ENCODE measurements at places on chromosomes 2 and 18.

GRCh38 chr18:79339094-79339908, 56.4 kb upstream of the NFATC1 start:
- H3K27ac ChIP-seq = no peak overlapping the region
- H3K27me3 ChIP-seq = no peaks in the 10 kb centered on the region
- peaks cover 15% of the 10 kb centered on the region for H3K36me3 ChIP-seq
- no peak for DNase-seq
- no peaks in the 10 kb centered on the region for H3K4me1 ChIP-seq

GRCh38 chr18:53038608-53039007, 698.6 kb downstream of the DCC start:
- DNase-seq = no peak
- no peaks in the 10 kb centered on the region for H3K4me1 ChIP-seq
- no peak overlapping the region for H3K4me3 ChIP-seq

- DNase-seq = no peak
- H3K4me3 ChIP-seq = no peak overlapping the region
- H3K4me1 ChIP-seq = no peaks in the 10 kb centered on the region
- no peaks in the 10 kb centered on the region for H3K27me3 ChIP-seq
- H3K27ac ChIP-seq = no peak overlapping the region
- no peaks in the 10 kb centered on the region for H3K36me3 ChIP-seq
These were observed 103.8 kb upstream of the SMIM21 start for GRCh38 chr18:75531212-75531850.

GRCh38 chr2:47568164-47568850, 165.4 kb downstream of the MSH2 start:
- H3K4me1 ChIP-seq = peaks cover 5% of the 10 kb centered on the region
- H3K36me3 ChIP-seq = no peaks in the 10 kb centered on the region
- no peak overlapping the region for H3K4me3 ChIP-seq
- H3K27me3 ChIP-seq = peaks cover 58% of the 10 kb centered on the region
- no peak for DNase-seq

DNA sequence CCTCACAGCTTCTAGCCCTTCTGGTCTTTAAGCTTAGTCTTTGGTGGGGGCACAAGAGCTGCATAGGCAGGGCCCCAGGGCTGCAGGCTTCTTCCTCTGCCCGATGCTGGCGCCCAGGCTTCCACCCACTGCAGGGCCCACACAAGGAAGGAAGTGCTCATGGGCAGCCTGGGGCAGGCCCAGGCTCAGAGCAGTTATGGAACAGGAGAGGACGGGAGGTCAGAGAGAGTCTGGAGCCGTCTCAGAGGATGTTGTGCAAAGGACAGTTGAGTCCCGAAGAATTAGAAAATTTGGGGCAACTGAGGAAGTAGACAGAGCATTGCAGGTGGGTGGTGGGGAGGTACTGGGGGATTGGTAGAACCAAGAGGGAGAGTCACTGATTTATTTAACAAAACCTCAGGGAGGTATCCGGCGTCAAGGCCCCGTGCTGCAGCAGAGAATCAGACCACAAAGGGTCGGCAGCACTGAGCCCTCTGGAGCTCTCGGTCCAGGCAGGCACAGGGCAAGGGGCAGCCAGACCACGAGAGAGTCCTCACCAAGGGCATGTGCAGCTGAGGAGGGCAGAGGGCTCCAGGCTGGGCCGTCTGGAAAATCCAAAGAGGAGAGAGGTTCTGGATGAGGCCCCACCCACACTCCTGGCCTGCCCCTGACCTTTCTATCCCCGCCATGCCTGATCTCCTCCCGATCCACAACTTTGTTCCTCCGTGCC, 110.8 kb upstream of the GLI2 start:
- H3K27me3 ChIP-seq = no peaks in the 10 kb centered on the region
- H3K4me1 ChIP-seq = no peaks in the 10 kb centered on the region
- H3K4me3 ChIP-seq = no peak overlapping the region
- no peaks in the 10 kb centered on the region for H3K36me3 ChIP-seq
- DNase-seq = no peak

GRCh38 chr2:188881434-188881833, 92.7 kb upstream of the COL3A1 start:
- no peak overlapping the region for H3K4me3 ChIP-seq
- H3K36me3 ChIP-seq = no peaks in the 10 kb centered on the region
- H3K27ac ChIP-seq = no peak overlapping the region
- DNase-seq = no peak

- no peak overlapping the region for H3K4me3 ChIP-seq
- no peak for DNase-seq
- H3K36me3 ChIP-seq = no peaks in the 10 kb centered on the region
- H3K27me3 ChIP-seq = peaks cover 2% of the 10 kb centered on the region
- no peak overlapping the region for H3K27ac ChIP-seq
These were observed 57.7 kb upstream of the OSR1 start for GRCh38 chr2:19416083-19416482.

GRCh38 chr2:149901231-149901859, 313.8 kb upstream of the MMADHC start:
- H3K4me1 ChIP-seq = no peaks in the 10 kb centered on the region
- H3K4me3 ChIP-seq = no peak overlapping the region
- no peak overlapping the region for H3K27ac ChIP-seq
- no peaks in the 10 kb centered on the region for H3K27me3 ChIP-seq
- H3K36me3 ChIP-seq = no peaks in the 10 kb centered on the region
- no peak for DNase-seq

DNA sequence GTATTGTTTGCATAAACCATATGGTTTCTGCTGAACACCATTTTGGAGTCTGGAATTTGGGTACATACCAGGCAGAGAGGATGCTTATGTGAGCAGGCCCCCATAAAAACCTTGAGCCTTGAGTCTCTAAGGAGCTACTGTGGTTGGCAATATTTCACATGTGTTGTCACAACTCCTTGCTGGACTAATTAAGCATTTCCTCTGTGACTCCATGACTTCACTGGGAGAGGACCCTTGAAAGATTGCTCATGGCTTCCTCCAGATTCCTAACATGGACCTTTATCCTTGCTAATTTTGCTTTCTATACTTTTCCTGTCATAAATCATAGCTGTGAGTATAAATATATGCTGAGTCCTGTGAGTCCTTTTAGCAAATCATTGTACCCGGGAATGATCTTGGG, 7.6 kb upstream of the COQ10B start:
- no peak for DNase-seq
- no peak overlapping the region for H3K4me3 ChIP-seq
- H3K4me1 ChIP-seq = no peaks in the 10 kb centered on the region

GRCh38 chr2:231634412-231634811, 41.7 kb downstream of the TEX44 start:
- H3K27me3 ChIP-seq = no peaks in the 10 kb centered on the region
- no peak overlapping the region for H3K27ac ChIP-seq
- DNase-seq = no peak
- no peaks in the 10 kb centered on the region for H3K36me3 ChIP-seq
- H3K4me3 ChIP-seq = no peak overlapping the region

- H3K4me1 ChIP-seq = no peaks in the 10 kb centered on the region
- DNase-seq = no peak
These were observed 176.1 kb downstream of the VAPA start for GRCh38 chr18:10089881-10090280.

GRCh38 chr2:225140723-225141122, 98.5 kb upstream of the DOCK10 start:
- no peak for DNase-seq
- H3K4me3 ChIP-seq = no peak overlapping the region
- no peak overlapping the region for H3K27ac ChIP-seq
- H3K27me3 ChIP-seq = peaks cover 6% of the 10 kb centered on the region

- H3K4me3 ChIP-seq = no peak overlapping the region
- peaks cover 76% of the 10 kb centered on the region for H3K27me3 ChIP-seq
- peaks cover 3% of the 10 kb centered on the region for H3K36me3 ChIP-seq
- H3K4me1 ChIP-seq = peaks cover 4% of the 10 kb centered on the region
- no peak overlapping the region for H3K27ac ChIP-seq
These were observed 951 bp downstream of the EN1 start for GRCh38 chr2:118846442-118846952.

Data from activated T-helper 2 cell treated with anti-CD3 and anti-CD28 coated beads, Interferon-gamma antibody, Interleukin-2, Interleukin-4, amounts not matched to agents 10 μg/mL and 5 μg/mL and 100 μg/mL, durations not matched to agents 14 hours and 24 hours and 36 hours (primary cell).